ENCODE measurements at places on chromosomes 6 and 20. TPM values are rescaled to one million over a fixed set of nuclear protein-coding genes. Genes with fewer than 3 reads are reported as not detected.

GHRH gene
- polyA plus RNA-seq: not detected

PTCHD4 gene
- not detected for polyA plus RNA-seq

RNF182 gene
- not detected for polyA plus RNA-seq

IMPG1 gene
- 0.02 TPM for polyA plus RNA-seq

HS3ST5 gene
- polyA plus RNA-seq: not detected

PACRG gene
- 0.42 TPM for polyA plus RNA-seq

F13A1 gene
- 3.0 TPM for polyA plus RNA-seq

PBOV1 gene
- not detected for polyA plus RNA-seq

SRMS gene
- polyA plus RNA-seq: 0.07 TPM

- DNase-seq: no peak
- H3K27me3 ChIP-seq: no peaks in the 10 kb centered on the region
- H3K27ac ChIP-seq: peak overlapping the region; percentile 98
- H3K4me1 ChIP-seq: peaks cover 23% of the 10 kb centered on the region
- no peaks in the 10 kb centered on the region for H3K36me3 ChIP-seq
- H3K4me3 ChIP-seq: peak overlapping the region; percentile 65
Measured at GRCh38 chr6:31402324-31403282, 792 bp upstream of the MICA start.

GRCh38 chr6:155530219-155530834 lies 74.7 kb upstream of the NOX3 start:
- no peak overlapping the region for H3K4me3 ChIP-seq
- peak overlapping the region; percentile 47 for H3K27ac ChIP-seq
- no peaks in the 10 kb centered on the region for H3K27me3 ChIP-seq

- no peak overlapping the region for H3K4me3 ChIP-seq
- no peaks in the 10 kb centered on the region for H3K36me3 ChIP-seq
- no peaks in the 10 kb centered on the region for H3K27me3 ChIP-seq
- no peak overlapping the region for H3K27ac ChIP-seq
- no peaks in the 10 kb centered on the region for H3K4me1 ChIP-seq
- no peak for DNase-seq
Measured at GRCh38 chr6:119541132-119541905, 191.8 kb upstream of the MAN1A1 start.

- no peak overlapping the region for H3K4me3 ChIP-seq
- H3K27ac ChIP-seq: peak overlapping the region; percentile 47
- H3K4me1 ChIP-seq: no peaks in the 10 kb centered on the region
- peaks cover 21% of the 10 kb centered on the region for H3K36me3 ChIP-seq
Measured at GRCh38 chr20:10609276-10609675, 64.5 kb downstream of the JAG1 start.

GRCh38 chr20:36062799-36063198 lies 91.7 kb upstream of the EPB41L1 start:
- no peak overlapping the region for H3K27ac ChIP-seq
- H3K27me3 ChIP-seq: no peaks in the 10 kb centered on the region
- DNase-seq: no peak
- H3K4me3 ChIP-seq: no peak overlapping the region
- H3K36me3 ChIP-seq: no peaks in the 10 kb centered on the region
- H3K4me1 ChIP-seq: peaks cover 29% of the 10 kb centered on the region

DNA sequence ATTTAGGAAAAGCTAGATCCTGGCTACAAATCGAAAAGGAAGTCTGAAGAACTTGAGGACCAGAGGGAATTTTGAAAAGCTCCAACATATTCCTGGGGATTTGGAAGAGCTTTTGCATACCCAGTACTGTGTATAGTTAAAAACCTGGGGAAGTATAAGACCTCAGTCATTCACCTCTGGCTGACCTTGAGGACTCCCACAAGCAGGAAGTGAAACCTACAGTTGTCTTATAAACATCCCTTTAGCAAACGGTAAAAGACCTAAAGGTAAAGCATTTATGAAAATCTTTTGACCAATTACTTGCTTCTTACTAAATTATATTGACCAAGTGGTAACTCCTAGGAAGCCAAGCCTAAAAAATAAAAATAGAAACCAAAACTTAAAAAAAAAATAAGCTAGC lies 175.0 kb downstream of the HAO1 start:
- H3K27ac ChIP-seq: no peak overlapping the region
- no peak for DNase-seq
- no peaks in the 10 kb centered on the region for H3K27me3 ChIP-seq
- H3K4me3 ChIP-seq: no peak overlapping the region

DNA sequence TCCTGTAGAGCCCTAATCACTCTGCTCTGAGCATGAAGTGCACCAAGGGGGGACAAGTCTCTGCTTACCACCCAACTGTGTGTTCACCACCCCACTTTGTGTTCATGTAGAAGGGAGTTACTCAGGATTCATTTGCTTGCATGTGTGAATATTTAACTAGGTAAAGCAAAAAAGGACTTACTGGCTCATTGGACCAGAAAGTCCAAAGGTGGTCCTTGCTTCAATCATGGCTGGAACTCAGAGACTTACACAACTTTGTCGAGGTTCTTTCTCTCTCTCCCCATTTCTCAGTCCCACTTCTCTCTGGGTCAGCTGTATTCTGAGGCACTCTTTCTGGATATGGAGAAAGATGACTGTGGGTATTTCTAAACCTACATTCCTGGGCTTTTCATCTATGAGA lies 4.0 kb downstream of the TMEM200A start:
- H3K27me3 ChIP-seq: peaks cover 48% of the 10 kb centered on the region
- no peak overlapping the region for H3K27ac ChIP-seq
- DNase-seq: no peak
- H3K4me1 ChIP-seq: peaks cover 9% of the 10 kb centered on the region
- H3K4me3 ChIP-seq: no peak overlapping the region

- H3K4me1 ChIP-seq: no peaks in the 10 kb centered on the region
- H3K36me3 ChIP-seq: no peaks in the 10 kb centered on the region
- no peaks in the 10 kb centered on the region for H3K27me3 ChIP-seq
Measured at GRCh38 chr6:82607998-82608725, 244.5 kb downstream of the TPBG start.

GRCh38 chr6:149218471-149218870 lies 99.0 kb upstream of the TAB2 start:
- no peaks in the 10 kb centered on the region for H3K36me3 ChIP-seq
- H3K27me3 ChIP-seq: no peaks in the 10 kb centered on the region
- H3K4me1 ChIP-seq: no peaks in the 10 kb centered on the region
- no peak overlapping the region for H3K4me3 ChIP-seq
- no peak overlapping the region for H3K27ac ChIP-seq

- no peaks in the 10 kb centered on the region for H3K4me1 ChIP-seq
- no peaks in the 10 kb centered on the region for H3K27me3 ChIP-seq
- H3K27ac ChIP-seq: no peak overlapping the region
- DNase-seq: no peak
- H3K36me3 ChIP-seq: no peaks in the 10 kb centered on the region
Measured at GRCh38 chr6:79686707-79687309, 55.7 kb downstream of the SH3BGRL2 start.

GRCh38 chr20:34179637-34180360 lies 61.4 kb upstream of the ASIP start:
- peaks cover 6% of the 10 kb centered on the region for H3K27me3 ChIP-seq
- no peak overlapping the region for H3K27ac ChIP-seq
- no peak overlapping the region for H3K4me3 ChIP-seq
- DNase-seq: no peak

- H3K36me3 ChIP-seq: peaks cover 100% of the 10 kb centered on the region
- peak; percentile 32 for DNase-seq
- H3K27me3 ChIP-seq: no peaks in the 10 kb centered on the region
- peaks cover 86% of the 10 kb centered on the region for H3K4me1 ChIP-seq
Measured at GRCh38 chr20:48706116-48706656, 121.6 kb downstream of the PREX1 start.

DNA sequence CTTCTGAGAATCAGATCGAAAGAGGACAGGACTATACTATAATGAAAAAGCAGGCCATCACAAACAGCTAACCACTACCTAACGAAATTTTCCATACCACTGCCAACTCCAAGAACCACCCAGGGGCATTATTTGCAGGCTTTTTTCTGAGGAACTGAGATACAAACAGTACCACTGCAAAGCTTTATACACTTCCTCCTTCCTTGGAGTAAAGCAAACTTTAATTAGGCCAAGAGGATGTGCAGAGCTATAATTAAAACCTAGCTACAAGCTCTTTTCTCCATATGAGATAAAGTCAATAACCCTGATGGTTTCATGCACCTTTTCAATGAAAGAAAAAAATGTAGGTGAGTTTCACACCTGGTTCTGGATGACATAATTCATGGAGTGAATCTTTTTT lies 68.5 kb downstream of the ELOVL5 start:
- peak overlapping the region; percentile 34 for H3K27ac ChIP-seq
- H3K4me3 ChIP-seq: no peak overlapping the region
- peaks cover 56% of the 10 kb centered on the region for H3K36me3 ChIP-seq

DNA sequence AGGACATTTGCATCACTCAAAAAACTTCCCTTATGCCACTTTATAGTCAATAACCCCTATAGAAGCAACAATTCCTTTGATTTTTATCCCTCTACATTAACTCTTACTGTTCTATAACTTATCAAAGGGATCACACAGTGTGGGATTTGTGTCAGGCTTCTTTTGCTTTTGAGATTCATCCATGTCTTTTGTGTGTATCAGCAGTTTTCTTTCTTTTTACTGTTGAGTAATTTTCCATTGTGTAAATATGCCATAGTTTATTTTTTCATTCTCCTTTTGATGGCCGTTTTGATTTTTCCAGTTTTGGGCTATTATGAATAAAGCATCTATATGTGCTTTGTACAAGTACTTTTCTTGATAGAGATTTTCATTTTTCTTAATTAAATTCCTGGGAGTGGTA lies 657.9 kb downstream of the EPM2A start:
- no peaks in the 10 kb centered on the region for H3K4me1 ChIP-seq
- no peak for DNase-seq
- H3K4me3 ChIP-seq: no peak overlapping the region
- no peaks in the 10 kb centered on the region for H3K36me3 ChIP-seq

- H3K27me3 ChIP-seq: no peaks in the 10 kb centered on the region
- H3K4me3 ChIP-seq: no peak overlapping the region
- no peaks in the 10 kb centered on the region for H3K36me3 ChIP-seq
- no peak for DNase-seq
- no peaks in the 10 kb centered on the region for H3K4me1 ChIP-seq
Measured at GRCh38 chr6:119533603-119534279, 184.2 kb upstream of the MAN1A1 start.

DNA sequence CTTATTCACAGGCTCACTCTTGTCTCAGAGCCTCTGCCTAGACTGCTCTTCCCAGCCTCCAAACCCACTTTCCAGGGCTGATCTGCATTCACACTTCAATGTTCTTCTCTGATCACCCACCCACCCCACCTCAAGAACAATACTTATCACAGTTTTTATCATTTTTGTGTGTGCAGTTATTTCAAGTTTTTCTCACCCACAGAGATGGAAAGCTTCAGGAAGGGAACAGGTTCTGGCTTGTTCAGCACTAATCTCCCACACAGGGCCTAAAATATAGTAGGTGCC lies 160.9 kb downstream of the MRPL14 start:
- H3K4me3 ChIP-seq: no peak overlapping the region
- H3K27me3 ChIP-seq: no peaks in the 10 kb centered on the region
- H3K4me1 ChIP-seq: no peaks in the 10 kb centered on the region
- no peaks in the 10 kb centered on the region for H3K36me3 ChIP-seq
- no peak overlapping the region for H3K27ac ChIP-seq
- no peak for DNase-seq

GRCh38 chr20:48718786-48719578 lies 108.8 kb downstream of the PREX1 start:
- peak overlapping the region; percentile 84 for H3K27ac ChIP-seq
- no peak overlapping the region for H3K4me3 ChIP-seq
- H3K27me3 ChIP-seq: no peaks in the 10 kb centered on the region
- peaks cover 100% of the 10 kb centered on the region for H3K4me1 ChIP-seq
- DNase-seq: peak; percentile 88
